ENCODE measurements at places on chromosomes 5 and 9.

GRCh38 chr9:124818431-124819281 is 34.6 kb upstream of the WDR38 start:
- DNase-seq: no peak

DNA sequence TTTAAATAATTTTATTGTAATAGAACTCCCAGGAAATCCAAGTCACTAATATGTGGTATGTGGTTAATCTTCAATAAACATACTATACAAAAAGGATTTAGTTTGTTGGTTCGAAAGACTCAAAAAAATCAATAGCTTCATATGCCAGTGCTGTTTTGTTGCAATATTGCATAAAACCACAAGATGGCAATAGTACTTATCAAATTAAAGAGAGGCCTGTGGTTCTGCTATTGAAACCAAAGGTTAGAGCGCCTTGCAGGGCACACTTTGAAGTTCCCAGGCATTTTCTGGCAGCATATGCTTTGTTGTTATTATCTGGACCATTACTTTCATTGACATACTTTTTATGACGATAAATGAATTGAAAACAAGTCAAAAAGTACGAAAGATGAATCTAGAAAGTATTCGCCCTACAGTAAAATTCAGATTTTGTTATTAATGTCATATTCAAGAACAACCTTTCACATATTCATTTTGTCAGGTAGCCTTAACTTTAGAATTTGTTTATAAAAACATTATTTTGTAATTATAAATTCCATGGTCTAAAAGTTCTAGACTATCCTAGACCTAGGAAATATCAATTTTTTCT is 316.3 kb downstream of the MCTP1 start:
- DNase-seq: no peak

- DNase-seq: no peak
These were observed 239.7 kb downstream of the MLLT3 start for GRCh38 chr9:20382460-20383071.

GRCh38 chr5:58156361-58156760 is 303.5 kb downstream of the PLK2 start:
- no peak for DNase-seq

GRCh38 chr9:19186232-19186631 is 44.3 kb upstream of the DENND4C start:
- no peak for DNase-seq

GRCh38 chr9:68574150-68574549 is 33.5 kb upstream of the TMEM252 start:
- no peak for DNase-seq

- no peak for DNase-seq
These were observed 98.5 kb upstream of the IL7R start for GRCh38 chr5:35758151-35758724.

DNA sequence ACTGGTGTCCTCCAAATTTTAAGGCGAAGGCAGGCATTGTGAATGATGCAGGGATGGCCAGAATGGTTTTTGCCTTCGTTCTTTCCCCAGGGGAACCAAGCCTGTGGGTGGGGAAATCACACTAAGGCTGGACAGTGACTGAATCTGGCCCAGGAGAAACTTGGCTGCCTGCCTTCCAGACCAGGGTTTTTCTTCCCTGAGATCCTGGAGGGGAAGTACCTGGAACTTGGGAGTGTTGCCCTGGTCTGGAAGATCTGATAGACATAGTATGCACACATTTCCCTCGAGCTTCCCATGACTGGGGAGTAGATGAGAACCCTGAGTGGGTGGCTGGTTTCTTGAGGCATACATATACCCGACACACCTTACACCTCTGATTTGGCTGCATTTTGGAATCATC is 664 bp upstream of the IL11RA start:
- no peak for DNase-seq

DNA sequence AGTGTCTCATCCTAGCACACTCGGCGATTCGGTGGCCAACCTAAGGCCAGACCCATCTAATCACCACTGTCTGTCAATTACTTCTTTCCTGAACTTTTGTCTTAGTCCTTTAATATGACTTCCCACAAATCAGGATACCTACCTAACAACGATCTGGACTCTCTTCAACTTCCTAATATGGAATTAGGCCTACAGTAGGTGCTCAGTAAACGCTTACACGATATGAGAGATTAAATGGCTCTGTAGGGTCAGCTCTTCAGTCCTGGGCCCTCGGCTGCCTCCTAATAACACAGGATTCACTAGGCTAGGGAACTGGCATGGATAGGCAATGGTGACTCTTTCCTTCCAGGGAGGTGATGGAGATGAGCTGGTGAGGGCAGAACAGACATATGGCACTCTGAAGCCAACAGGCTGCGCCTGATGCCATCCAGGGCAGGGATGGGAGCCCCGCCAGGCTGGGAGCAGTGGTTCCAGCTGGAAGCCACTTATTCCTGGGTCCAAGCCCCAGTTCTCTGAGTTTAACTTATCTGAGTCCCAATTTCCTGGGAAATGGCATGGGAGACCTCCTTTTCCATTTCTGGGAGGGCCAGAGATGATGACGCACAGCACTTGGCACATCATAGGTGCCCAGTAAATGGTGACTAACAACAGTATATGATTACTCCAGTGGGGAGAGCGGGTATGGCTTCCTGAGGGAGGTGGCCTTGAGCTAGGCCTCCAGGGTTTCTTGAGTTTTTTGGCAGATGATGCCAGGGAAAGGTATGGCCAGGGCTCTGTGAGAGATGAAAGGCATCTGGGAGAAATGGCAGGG is 7.3 kb downstream of the PDGFRB start:
- no peak for DNase-seq

DNA sequence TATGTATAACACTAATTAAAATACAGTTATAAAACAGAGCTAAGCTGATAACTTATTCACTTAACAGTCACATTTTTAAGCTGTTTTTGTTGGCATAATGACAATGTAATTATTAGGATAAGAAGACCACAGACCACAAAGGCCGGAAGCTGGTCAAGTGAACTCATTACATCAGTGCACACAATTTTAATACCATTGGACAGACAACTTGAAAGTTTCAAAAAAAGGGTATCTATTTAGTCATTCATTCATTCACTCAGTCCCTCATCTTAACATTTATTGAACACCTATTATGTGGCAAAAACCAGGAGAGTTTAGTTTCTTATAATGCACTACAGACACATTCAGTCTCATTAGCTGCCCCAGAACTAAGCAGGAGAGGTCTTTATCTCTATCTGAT is 11.6 kb downstream of the ERP44 start:
- DNase-seq: no peak

DNA sequence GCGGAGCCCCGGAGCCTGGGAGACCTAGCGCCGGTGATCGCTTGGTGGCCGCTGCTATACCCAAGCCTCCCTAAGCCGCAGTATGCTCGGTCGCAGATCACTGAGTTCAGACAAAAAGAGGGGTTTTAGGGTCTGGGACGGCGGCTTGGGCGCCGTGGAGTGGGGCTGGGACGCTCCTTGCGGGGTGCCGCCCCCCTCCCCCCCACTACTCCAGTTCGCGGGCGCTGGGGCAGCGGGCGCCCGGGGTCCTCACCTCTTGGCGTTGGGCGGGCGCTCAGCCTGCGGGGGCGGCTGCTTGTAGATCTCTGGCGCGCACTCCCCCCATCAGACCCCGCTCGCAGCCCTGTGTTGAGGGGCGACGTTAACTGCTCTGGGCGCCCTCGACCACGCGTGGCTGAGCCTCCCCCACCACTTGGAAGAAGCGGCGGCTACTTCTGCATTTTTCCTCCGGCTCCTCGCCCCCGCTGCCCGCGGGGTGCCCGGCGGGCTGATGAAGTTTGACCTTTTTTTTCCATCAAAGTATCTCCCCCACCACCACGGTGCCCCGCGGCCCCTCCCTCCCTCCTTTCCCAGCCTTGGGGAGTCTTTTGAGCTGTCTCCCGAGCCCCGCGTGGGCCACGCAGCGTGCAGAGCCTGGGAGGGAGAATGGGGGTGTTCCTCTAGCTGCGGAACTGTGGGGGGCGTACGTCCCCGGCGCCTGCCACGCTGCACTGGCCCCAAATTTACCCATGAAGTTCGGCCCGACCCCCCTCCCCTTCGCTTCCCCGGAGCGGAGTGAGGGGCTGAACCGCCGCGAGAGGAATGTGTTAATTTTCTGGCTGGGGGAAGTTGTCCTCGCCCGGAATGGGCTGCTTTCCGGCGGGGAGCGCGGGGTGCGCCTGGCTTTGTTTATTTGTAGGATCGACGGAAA is 1.2 kb downstream of the CXXC5 start:
- no peak for DNase-seq

DNA sequence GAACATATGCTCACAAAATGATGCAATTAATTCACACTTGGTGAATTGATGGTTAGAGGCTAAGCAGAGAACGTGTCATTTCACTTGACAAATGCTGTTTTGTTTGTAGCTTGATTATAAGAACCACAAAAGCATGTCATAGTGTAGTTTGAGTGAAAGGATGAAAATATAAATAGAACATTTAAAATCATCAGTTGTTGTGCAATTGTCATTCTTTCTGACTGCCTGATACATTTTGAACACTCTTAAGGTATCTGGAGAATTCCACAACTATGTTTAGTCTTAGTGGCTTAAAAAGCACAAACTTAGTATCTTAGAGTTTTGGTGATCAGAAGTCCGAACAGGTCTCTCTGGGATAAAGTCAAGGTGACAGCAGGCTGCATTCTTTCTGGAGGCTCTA is 129.4 kb downstream of the BASP1 start:
- DNase-seq: no peak

GRCh38 chr9:71761938-71762353 is 6.4 kb downstream of the CEMIP2 start:
- DNase-seq: no peak

DNA sequence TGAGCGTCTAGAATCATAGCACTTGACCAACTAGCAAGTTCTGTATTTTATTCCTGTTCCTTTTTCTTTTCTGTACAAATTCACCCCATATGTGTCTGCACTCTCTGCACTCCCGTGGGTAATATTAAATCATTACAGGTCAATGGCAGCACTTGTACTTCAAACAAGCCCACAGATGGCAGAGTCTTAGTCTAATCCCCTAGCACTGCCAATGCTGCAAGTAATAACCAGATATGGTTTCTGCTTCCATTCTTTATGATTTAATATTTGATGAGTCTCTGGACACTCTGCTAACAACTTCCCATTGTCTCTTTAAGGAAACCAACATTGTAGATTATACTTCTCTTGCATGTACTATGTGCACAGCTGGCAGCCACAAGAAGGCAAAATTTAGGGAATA is 343.8 kb upstream of the CHD1 start:
- DNase-seq: no peak

All from stimulated activated CD8-positive, alpha-beta memory T cell treated with anti-CD3 and anti-CD28 coated beads, Interleukin-15, amount 100 ng/mL, for 1 hour (primary cell).